ENCODE measurements at places on chromosomes 11 and 22.

DNA sequence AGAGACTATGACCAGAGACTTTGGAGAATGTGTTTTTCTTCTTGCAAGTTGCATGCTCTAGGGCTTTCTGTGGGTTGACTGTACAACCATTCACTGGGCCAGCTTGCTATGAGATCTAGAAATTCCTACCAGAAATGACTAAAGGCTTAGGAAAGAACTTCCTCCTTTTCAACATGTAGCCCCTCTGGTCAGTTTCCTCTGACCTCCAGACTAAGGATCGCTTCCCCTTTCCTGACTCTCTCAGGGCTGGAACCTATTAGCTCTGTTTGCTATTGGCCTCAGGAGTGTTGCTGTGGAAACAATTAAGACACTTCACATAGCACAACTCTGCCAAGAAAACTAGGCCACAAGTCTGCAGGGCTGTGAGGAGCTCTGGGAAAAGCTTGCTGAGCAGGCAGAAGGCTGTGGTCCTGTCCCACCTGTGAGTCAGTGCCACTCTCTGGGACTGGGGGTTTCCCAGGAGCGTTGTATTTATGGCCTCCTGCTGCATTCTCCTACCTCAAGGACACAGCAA is 10.7 kb downstream of the CRY2 start:
- DNase-seq: no peak

- no peak for DNase-seq
These were observed 11.8 kb downstream of the MICAL3 start for GRCh38 chr22:18012531-18012930.

DNA sequence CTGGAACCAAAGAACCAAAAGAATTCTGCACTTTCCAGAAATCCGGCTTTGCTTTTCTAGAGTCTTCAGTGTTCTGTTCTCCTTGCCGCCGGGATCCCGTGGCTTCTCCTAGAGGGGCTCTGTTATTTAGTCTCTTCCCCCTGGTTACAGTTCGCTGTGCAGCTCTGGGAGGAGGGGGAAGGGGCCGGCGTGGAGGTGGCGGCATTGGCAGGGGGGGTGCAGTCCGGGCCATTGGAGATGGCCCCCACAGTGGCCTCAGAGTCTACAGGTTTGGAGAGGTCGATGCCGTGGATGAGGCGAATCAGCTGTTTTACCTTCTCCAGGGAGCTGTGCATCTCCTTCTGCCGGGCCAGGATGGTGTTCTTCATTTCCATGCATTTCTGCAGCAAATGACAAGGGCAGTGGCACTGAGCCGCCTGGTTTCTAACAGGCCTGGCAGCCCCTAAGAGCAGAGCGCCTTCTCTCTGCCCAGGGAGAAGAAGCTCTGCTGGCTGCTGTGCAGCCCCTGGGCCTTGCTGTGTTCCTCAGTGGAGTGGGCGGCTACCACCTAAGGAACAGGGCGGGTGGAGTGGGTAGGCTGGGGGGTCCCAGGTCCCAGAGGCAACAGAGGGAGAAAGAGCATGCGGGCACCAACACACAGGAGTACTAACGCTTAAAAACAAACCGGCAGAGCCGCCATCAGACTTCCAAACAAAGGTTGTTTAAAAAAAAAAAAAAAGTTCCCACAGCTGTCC is 11.6 kb downstream of the LARGE2 start:
- no peak for DNase-seq

DNA sequence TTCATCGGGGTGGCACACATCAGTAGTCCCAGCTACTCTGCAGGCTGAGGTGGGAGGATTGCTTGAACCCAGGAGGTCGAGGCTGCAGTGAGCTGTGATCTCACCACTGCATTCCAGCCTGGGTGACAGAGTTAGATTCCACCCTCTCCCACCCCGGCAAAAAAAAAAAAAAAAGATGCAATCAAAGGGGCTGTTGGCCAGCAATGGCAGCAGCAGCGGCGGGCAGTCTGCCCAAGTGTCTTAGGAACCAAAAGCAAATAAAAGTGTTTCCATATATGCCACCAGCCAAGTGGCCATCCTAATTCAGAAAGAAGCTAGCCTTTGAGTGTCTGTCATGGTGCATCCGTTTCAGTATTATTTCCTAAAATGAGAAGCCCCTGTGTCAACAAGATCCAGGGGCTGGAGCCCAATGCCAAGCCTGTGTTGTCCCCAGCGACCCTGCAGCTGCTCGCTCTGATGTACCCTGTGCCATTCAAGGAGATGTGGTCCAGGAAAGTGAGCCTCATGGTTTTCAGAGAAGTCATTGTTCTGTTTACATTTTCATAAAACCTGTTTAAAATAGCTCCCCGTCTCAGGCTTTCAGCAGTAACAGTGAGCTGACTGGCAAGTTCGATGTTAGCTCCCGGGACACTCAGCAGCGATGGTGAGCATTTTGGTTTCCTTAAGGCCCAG is 12.5 kb downstream of the CDPF1 start:
- no peak for DNase-seq

DNA sequence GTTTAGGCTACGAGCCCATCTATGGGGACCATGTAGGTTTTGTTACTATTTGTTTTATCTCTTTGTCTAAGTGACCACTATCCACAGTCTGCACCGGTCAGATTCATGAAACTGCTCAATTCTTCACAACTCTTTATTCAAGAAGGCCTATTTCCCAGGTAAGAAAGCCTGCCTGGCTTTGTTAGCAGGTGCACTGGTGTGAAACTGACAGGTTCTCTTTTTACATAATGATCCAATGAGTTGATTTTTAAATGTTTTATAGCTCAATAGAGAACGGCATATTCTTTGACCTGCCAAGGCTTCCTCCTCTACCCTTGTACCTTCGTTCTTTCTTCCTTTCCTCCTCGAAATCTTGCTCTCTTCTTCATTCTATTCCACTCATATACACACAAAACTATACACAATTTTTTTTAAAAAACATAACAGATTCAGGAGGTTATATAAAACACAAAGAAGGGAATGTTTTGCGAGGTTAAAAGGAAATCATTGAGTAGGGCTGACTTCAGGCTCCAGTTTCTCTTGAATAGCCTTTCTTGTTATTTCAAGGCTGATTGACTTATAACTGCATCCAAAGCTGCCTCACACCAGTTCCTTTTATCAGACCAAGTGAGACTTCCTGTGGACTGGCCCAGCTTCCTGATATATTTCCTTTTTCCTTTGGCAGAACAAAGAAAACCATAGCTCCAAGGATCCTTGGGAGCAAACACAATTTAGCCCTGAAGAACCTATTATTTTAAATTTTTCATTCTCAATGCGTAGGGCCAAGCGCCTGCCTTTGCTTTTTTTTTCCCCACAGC is 11.4 kb downstream of the FLI1 start:
- DNase-seq: no peak

DNA sequence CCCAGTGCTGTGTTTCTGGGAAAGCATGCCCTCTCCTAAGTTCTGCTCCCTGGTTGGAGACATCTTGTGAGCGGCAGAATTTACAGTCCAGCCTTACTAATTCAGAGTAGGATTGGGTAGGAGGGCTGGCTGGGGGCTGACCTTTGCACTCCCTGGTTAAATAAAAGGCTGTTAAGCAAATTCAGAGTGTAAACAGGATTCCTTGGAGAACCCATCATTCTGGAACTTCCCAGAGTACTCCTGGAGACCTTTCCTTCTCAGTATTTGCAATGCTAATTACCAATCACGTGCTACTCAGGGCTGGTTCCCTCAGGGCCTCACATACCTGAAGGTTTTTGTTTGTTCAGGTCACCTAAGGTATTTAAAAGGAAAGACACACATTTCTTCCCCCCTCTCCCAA is 340.2 kb downstream of the TBC1D22A start:
- no peak for DNase-seq

DNA sequence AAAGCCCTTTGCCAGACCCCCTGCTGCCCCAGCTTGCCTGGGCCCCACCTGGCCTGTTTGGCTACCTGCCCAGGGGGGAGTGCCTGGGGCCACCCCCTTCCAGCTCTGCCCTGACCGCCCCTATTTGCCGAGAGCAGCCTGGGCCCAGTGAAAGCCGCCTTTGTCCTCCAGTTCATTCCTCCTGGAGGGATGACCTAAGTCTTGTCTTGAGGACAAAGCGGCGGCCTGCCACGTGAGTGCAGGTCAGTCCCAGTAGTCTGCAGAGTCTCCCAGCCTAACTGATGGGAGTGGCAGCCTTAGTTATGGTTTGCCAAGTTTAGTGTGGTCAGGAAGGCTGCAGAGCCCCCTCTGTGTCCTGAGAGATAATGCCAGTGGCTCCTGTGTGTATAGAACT is 115.9 kb upstream of the CRYBB3 start:
- DNase-seq: no peak

GRCh38 chr11:87739261-87739660 is 436.0 kb downstream of the RAB38 start:
- no peak for DNase-seq

GRCh38 chr11:108774037-108774730 is 109.3 kb downstream of the DDX10 start:
- no peak for DNase-seq

DNA sequence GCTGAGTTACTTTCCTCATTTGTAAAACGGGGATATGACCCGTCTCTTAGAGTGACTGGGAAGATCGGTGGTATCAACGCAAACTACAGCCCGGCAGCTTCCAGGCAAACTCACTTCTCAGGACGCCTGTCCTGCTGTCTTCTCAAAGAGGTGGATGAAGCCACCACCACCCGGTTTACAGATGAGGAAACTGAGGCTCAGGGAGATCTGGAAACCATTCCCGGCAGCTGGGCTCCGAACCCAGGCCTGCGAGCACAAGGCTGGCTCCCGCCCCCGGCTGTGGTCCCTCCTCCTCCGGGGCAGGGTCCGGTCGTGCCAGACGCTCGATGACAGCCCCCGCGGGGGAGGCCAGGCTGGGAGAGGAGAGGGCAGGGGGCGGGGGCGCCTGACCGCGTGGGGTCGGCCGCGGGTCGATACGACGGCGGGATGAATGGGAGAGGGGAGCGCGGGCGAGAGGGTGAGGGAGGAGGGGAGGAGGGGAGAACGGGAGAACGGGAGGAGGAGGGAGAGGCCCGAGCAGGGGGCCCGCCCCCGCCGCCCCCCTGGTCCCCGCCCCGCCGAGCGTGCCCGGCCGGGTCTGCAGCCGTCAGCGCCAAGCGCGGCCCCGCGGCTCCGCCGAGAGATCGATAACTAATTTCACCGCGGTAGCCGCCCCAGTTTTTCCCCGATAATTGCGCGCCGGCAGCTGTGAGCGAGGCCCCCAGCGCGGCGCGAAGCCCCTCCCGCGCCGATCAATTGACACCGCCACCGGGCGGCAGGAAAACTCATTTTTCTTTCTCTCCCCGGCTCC is 14.0 kb downstream of the IGLL1 start:
- DNase-seq: no peak

DNA sequence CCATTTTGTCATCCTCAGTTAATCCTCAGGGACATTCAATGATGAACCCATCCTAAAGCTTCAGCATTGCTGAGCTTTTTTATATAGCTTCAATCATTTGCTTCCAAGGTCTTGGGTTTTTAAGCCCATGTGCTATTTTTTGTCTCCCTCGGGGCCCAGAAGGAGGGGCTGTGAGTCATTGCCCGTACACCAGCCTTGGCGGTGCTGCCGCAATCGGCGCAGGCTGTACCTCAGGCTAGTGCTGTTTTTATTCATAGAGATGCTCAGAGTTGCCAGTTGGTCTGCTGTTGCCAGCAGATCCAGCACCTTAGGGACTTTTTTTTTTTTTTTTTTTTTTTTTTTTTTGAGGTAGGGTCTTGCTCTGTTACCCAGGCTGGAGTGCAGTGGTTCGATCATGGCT is 35.5 kb downstream of the ACO2 start:
- no peak for DNase-seq

DNA sequence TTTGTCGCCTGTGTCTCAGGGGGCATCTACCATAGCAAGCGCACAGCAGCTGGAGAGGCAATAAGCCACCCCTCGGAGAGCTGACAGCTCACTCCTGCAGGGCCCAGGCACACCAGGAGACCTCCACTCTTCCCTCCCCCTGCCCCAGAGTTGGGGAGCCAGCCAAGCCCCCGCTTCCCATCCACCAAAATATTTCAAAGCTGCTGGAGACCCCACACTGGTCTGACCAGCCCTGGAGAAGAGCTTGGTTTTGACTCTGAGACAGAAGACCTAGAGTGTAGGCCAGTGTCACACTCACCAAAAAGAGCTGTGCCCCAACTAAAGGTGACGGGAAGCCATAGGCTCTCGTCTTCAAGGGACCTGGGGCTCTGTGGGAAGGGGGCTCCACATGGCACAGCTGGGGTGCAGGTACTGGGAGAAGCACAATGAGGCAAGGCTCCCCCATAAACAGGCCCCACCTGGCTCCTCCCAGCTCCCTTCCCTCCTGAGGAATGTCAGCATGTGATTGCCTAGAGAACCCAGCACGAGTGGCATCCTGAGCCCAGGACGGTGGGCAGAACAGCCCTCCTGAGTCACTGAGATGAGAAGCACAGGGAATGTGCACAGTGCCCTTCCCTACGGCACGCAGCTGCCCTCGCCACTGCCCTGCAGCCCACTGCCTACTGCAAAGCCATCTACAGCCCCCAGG is 5.8 kb upstream of the GNAZ start:
- no peak for DNase-seq

DNA sequence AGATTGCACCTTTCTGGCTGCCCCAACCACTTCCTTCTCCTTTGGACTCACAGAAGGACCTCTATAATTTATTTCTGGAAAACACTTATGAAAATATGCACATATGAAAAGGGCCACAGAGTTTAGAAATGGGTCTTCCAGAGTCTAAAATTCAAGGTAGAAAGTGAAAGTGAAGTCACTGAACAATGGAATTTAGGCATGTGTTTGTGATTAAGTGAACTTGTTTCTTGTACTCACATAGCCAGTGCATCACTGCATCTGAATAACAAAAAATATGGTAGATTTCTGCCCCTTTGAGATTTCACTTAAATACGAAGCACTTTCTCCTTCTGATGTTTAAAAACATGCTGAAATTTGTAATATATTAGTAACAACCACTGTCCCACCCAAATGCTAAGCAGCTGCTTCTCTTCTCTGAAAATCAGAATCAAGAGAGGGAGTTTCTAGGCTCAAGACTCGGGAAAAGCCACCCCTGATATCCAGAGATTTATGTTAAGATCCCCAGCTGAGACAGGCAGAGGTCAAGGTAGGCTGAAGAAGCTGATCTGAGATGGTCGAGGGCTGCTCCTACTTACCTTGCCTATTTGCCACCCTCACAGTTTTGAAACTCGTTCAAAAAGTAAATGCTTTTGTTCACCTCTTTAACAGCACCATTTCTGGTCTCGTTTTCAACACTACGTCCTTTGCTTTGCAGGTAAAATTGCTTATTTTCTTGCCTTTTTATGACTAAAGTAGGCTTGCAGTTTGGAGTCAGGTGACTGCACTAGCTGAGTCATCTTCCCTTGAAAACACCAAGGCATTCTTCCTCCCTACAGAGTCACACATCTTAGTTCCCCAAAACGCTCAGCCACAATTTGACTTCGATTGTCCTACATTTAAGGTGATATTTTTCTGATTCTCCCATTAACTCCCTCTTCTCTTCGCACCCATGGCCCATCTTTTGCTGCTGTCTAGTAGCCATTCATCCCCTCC is at the start of gene XKR3:
Gene XKR3, minus strand, starts transcription at position 696 of the 972 bp plus-strand sequence. CDS start 17,338 bp downstream, outside the sequence.
- DNase-seq: no peak

All from GM12891 (cell line).